ENCODE measurements at places on chromosomes 11 and 22.

DNA sequence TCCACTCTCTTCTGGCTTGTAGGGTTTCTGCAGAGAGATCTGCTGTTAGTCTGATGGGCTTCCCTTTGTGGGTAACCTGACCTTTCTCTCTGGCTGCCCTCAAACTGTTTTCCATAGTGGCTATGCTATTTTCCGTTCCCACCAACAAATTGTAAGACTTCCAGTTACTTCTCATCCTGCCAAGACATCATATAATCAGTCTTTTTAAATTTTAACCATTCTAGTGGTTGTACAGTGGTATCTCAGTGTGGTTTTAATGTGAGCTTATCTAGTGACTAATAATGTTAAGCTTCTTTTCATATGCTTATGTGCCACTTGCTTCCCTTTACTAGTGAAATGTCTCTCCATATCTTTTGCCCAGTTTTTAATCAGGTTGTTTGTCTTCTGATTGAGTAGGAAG, 13.6 kb upstream of the TRIM29 start:
- DNase-seq, result peak; percentile 0

- DNase-seq, result no peak
Observed at GRCh38 chr11:134509381-134510232, 97.6 kb upstream of the B3GAT1 start.

- DNase-seq, result no peak
Observed at GRCh38 chr22:38727123-38727522, 21.4 kb downstream of the GTPBP1 start.

GRCh38 chr22:37621352-37621860, 12.8 kb downstream of the GGA1 start:
- DNase-seq, result no peak

DNA sequence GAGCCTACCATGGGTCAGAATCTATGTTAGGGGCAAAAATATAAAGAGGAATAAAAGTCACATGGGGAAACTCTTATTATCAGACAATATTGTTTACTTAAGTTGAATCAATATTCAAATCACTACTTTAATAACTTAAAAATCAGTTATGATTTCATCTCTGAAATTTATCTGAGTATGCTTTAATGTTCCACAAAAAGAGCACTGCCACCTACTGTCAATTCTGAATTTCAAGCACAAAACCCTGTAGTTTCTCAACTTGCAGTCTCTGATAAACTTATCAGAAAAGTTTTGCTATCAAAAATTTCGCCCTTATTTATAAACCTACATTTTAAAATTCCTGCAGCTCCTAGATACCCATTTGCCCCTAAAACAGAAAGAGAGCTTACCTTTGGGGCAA, 47.3 kb downstream of the RDX start:
- no peak for DNase-seq

DNA sequence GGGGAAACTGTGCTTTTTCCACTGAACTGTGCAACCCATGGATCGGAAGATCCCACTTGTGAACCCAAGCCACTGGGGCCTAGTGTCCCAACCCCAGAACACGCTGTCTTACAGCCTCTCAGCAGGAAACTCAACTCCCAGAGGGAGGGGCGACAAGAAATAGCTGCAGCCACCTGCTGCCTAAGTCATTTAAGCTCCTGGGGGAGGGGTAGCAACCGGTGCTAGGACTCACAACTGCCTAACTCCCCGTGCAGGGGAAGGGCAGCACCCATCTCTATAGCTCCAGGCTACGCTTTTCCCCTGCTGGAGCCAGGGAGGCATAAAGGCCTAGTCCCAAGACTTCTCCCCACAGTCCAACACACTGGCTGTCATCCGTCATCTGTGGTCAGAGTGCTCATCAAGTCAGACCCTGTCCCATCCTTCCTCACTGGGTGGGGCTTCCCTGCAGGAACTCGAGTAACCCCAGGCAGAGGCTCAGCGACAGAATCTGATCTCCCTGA, 363.0 kb downstream of the LUZP2 start:
- no peak for DNase-seq

DNA sequence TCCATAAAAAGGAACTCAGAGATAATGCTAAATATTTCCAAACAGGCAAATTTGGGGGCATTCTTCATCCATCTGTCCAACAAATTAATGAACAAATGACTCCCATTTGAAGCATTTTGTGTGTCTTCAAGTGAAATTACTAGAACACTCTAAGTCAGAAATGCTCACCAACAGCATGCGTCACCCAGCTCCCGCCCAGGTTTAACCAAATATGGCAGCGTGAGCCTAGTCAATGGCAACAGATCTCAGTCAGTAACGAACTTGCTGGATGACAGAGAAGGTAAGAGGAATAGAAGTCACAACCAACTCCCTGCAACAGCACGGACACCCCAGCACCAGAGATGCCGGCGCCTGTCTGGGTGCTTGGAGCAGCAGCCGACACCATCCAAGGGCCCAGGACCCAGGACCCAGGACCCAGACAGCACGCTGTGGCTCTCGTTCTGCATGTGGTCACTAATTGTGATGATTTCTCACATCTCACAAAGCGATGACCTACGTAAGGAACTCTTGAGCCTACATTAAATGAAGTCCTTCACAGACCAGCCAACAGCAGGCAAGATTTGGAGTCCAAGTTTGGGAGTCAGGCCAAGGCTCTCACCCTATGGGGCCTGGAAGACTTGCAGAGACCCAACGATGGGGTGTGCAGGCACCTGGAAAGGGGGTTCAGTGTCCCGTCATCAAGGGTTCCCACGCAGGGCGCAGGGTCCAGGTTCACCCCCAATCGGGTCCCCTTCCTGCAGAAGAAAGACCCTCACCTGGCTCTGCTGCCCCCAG, 556.9 kb downstream of the BRD1 start:
- no peak for DNase-seq

DNA sequence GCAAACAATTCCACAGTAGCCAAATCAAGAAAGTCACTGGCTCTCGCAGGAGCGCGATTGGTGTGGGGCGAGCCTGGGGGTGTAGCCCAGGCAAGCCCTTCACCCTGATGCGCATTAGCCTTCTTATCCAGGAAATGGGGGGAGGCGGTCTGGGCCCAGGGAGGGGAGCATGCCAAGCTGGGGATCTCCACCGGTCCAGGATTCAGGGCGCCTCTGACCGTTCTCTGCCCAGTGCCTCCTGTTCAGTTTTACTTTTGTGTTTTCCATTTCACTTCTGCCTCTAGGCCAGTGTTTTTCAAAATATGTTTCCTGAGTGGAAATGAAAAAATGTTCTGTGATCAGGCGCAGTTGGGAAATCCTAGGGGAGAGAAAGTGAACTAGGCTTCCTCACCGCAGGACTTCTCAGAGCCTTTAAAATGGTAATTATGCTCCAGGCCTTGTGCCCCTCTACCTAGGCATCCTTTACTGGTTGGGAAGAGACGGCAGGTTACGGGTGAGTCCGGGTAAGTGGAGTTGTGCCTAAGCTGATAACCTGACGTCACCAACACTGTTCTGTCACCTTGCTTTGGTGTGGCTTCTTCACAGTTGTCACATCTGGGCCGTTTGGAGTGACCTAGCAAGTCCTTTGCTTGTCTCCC, 18.4 kb downstream of the LRP5 start:
- no peak for DNase-seq

- DNase-seq, result no peak
Observed at GRCh38 chr11:111447112-111447471, 65.1 kb downstream of the BTG4 start.

- peak; percentile 63 for DNase-seq
Observed at GRCh38 chr11:26522912-26523610, 49.0 kb downstream of the MUC15 start.

- no peak for DNase-seq
Observed at GRCh38 chr11:119427279-119427678, 4.3 kb upstream of the THY1 start.

- DNase-seq, result no peak
Observed at GRCh38 chr22:37300551-37301017, 18.3 kb downstream of the CYTH4 start.

- DNase-seq, result peak; percentile 22
Observed at GRCh38 chr22:26777156-26777801, 119.9 kb downstream of the MIAT start.

- no peak for DNase-seq
Observed at GRCh38 chr11:83310718-83311117, 24.6 kb upstream of the CCDC90B start.

GRCh38 chr11:11011617-11012016, 153.8 kb upstream of the ZBED5 start:
- DNase-seq, result no peak

GRCh38 chr11:77874206-77874605, 53.3 kb downstream of the AAMDC start:
- no peak for DNase-seq

GRCh38 chr22:46280999-46281623, 13.3 kb downstream of the TTC38 start:
- DNase-seq, result no peak

GRCh38 chr11:1970956-1971355, 23.8 kb downstream of the MRPL23 start:
- no peak for DNase-seq

DNA sequence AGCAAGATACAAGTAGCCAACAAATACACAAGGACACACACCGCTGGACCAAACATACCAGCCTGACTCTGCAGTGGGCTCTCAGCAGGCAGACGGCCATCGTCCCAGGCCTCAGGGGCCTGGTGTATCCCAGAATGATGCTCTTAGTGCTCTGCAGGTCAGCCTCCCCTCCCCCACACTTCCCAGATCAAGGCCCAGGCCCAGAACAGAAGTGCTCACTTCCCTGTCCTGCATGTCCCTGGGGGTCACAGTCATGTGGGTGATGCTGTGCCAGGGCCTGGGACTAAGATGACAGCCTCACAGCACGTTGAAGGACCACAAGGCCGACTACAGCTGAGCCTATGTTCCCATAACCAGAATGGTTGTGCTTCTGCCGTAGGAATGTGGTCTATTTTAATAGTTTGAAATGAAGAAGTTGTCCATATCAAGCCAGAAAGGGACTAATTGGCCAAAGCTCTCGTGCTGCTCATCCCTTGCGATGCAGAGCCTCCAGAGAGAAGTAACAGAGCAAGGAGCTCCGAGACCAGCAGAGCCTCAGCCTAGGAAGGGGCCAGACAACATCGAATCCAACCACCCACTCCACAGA, 48.6 kb downstream of the GAB4 start:
- no peak for DNase-seq

DNA sequence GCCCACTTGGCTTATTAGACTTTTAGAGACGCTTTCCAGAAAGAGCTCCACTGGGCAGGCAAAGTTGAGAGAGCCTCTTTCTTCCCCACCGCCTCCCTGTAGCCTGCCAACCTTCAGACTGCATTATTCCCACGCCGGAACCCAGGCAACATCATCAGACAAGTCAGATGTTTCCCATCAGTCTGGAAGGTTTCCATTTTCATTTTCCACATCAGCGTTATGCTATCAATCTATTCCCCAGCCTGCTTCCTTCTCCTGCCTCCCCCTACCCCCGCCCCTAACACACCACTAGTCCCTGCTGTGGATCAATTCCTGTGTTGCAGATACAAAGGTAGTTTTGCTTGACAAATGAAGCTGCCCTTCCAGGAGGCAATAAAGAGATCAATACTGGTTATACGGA, 184.8 kb downstream of the DSCAML1 start:
- no peak for DNase-seq

- DNase-seq, result peak; percentile 62
Observed at GRCh38 chr11:2389377-2390026, 11.0 kb upstream of the TSSC4 start.

GRCh38 chr11:109088086-109088485, 333.9 kb upstream of the C11orf87 start:
- DNase-seq, result no peak

GRCh38 chr11:110828086-110828485, 115.8 kb upstream of the ARHGAP20 start:
- DNase-seq, result no peak

- DNase-seq, result no peak
Observed at GRCh38 chr11:76329983-76330382, 50.9 kb downstream of the THAP12 start.

GRCh38 chr11:95716266-95716665, 73.3 kb downstream of the FAM76B start:
- no peak for DNase-seq

GRCh38 chr22:46070215-46070802, 80.0 kb upstream of the PPARA start:
- no peak for DNase-seq

GRCh38 chr11:102610200-102610599, 14.9 kb downstream of the MMP20 start:
- no peak for DNase-seq

DNA sequence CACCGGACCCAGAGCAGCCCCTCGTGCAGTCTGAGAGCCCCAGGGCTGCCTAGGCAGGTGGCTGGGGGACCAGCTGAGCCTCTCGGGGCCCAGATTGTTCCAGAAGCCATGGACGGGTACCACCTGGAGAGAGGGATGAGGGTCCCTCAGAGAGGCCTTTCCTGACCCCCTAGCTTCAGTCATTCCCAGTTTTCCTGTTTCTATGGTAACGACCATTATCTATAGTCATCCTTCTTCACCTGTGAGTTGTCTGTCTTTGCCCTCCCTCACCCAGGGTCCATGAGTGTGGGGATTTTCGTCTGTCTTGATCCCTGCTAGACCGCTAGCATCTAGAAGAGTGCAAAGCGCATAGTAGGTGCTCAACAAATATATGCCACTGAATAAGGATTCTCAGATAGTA, 76.3 kb upstream of the TCF20 start:
- no peak for DNase-seq

DNA sequence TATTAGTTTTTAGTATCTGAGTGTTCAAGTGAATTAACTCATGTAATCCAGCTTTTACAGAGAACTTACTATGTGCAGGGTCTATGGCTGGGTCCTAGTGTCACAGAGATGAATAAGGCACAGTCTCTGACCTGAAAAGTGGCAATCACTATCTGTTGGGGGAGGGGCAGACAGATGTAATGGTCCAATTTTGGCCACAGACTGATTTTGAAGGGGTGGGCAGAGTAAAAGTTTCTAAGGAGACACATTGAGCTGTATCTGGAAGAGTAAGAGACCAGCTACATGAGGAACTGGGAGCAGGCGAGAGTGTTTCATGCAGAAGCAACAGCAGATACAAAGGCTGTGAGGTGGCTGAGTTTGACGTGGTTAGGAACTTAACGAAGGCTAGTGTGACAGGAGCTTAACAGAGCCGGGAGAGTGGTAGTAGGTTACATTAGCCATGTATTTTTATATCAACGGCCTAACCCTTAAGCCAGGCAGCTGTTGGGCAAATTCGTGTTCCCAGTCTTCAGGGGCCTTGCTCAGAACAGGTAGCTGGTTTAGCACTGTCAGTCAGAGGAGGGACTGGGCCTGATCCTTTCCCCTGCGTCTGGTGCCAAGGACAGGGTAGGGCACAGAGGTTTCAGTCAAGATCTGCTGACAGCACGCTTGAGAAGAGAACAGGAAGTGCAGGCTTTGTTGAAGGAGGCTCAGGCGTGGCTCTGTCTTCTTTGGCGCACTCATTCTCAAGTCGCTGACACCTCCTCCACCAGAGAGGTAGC, 1.4 kb upstream of the STIM1 start:
- DNase-seq, result no peak

GRCh38 chr11:72522186-72522585, 87.9 kb upstream of the CLPB start:
- DNase-seq, result no peak

DNA sequence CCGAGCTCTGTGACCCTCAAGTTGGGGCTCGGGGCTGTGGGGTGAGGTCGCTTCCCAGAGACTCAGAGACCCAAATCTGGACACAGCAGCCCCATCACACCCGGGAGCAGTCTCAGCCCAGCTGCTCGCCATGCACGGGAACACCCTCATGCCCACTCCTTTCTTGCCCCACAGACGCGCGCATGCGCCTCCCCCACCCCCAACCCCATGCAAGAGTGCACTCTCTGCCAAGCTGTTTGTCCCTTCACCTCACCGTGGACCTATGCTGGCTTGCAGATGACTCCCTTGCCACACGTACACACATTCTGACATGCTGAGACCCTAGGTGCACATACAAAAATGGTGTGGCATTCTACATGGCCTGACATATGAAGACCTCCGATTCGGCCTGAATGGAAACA, 478 bp upstream of the CD248 start:
- no peak for DNase-seq

GRCh38 chr22:37807410-37808293, at the start of gene GCAT:
TSS of gene GCAT (plus strand) at chr22:37807934. CDS start at chr22:37807968, 34 bp downstream.
- DNase-seq, result peak; percentile 77

Measured in A172 (cell line).